ENCODE measurements at places on chromosomes 4 and X.
A peak's percentile ranks its signal among the peaks of the same experiment; 100 is the strongest.

DNA sequence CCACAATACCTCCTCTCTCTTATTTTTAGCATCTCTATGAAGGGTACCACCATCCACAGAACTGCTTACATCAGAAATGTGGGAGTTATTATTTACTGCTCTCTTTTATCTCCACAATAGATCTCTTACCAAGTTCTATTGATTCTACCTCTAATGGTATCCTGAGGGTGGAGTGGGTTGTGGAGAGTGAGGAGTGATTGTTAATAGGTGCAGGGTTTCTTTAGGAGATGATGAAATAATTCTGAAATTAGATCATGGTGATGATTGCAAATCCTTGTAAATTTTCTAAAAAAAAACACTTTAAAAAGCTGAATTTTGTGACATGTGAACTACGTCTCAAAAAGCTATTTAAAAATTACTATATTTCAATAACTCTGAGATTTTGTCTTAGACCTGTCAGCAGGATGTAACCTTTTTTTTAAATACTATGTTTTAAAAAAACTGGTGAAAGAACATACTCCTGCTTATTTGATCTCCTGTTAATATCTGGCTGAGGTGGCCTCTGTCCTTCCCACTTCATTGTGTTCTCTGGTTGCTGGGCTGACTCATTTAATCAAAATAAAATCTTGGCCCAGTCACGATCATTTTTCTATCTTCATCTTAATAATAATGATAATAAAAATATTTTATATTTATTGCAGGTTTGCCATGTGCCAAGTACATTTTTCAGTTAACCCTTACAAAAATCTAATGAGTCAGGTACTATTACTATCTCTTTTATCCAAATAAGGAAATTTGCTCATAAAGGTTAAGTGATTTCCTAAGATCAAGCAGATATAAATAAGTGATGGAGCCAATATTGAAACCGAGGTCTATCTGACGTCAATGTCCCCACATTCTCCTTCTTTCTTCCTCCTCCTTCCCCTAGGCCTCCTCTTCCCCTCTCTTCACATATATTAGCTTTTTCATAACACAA lies 73.5 kb downstream of the GLUD2 start:
- DNase-seq, result no peak

- no peak for DNase-seq
Observed at GRCh38 chr4:53463340-53463739, 85.9 kb downstream of the FIP1L1 start.

GRCh38 chr4:23999714-24000469 lies 110.0 kb upstream of the PPARGC1A start:
- DNase-seq, result no peak

GRCh38 chr4:18630218-18631110 lies 608.9 kb upstream of the LCORL start:
- DNase-seq, result no peak

- DNase-seq, result no peak
Observed at GRCh38 chrX:33053001-33053400, 158.3 kb downstream of the DMD start.

DNA sequence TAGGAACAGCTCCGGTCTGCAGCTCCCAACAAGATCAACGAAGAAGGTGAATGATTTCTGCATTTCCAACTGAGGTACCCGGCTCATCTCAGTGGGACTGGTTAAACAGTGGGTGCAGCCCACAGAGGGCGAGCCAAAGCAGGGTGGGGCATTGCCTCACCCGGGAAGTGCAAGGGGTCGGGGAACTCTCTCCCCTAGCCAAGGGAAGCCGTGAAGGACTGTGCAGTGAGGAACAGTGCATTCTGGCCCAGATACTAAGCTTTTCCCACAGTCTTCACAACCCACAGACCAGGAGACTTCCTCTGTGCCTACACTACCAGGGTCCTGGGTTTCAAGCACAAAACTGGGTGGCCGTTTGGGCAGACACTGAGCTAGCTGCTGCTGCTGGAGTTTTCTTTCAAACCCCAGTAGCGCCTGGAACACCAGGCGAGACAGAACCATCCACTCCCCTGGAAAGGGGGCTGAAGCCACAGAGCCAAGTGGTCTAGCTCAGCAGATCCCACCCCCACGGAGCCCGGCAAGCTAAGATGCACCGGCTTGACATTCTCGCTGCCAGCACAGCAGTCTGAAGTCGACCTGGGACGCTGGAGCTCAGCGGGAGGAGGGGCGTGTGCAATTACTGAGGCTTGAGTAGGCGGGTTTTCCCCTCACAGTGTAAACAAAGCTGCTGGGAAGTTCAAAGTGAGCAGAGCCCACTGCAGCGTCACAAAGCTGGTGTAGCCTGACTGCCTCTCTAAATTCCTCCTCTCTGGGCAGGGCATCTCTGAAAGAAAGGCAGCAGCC lies 84.6 kb downstream of the THOC2 start:
- peak; percentile 4 for DNase-seq

DNA sequence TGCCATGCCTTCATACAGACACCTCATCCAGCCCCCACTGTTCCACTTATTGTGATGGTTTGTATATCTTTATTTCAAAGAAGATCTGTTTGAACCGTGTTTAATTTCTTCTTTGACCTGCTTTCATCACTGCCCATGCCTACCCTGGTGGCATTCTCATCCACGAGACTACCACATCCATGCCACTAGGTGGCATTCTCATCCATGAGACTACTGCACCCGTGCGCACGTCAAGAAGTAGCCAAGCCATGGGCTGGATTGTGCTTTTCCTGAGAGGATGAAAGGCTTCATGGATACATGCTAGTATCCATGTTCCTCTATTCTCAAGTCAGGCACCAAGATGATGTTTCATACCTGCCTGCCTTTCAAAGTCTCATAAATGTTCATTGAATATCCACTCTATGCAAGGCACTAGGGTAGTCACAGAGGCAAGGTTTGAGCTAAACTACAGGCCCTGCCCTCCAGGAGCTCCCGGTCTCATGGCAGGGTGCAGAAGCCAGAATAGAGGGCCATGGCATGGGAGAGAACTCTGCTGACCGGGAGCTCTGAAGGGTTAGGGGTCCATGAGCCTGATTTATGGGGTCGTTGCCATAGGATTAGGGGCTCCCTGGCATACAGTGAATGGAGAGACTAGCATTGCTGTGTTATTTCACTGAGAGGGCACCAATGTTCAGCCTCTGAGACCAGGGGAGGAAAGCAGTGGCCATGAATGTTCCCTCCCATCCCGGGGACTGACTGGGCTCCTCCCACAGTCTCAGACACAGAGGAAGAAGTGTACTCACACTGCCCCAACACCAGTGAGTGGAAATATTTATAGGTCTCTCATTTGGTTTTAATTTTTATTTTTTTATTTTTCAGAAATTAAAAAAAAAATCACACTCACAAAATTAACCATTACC lies 24.8 kb upstream of the EOLA2 start:
- DNase-seq, result peak; percentile 56

DNA sequence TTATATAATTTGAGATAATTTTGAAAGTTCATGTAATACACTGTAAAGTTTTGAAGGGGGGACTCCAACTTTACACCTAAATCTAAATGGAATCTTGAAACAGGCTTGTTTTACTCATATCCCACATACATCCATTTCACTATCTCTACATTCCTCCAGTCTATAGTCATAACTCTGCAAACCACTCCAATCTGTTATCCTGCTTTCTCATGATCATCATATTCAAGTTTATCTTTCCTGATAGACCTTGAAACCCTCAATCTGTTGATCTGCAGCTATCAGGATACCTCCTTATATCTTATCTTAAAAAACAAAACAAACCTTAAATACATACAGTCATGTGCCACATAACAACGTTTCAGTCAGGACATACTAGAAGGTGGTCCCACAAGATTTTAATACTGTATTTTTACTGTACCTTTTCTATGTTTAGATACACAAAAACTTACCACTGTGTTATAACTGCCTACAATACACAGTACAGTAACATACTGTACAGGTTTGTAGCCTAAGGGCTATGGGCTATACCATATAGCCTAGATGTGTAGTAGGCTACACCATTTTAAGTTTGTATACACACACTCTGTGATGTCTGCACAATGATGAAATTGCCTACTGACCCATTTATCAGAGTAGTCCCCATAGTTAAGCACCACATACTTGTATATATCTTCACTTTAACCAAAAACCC lies 14.0 kb downstream of the CHIC2 start:
- DNase-seq, result no peak

DNA sequence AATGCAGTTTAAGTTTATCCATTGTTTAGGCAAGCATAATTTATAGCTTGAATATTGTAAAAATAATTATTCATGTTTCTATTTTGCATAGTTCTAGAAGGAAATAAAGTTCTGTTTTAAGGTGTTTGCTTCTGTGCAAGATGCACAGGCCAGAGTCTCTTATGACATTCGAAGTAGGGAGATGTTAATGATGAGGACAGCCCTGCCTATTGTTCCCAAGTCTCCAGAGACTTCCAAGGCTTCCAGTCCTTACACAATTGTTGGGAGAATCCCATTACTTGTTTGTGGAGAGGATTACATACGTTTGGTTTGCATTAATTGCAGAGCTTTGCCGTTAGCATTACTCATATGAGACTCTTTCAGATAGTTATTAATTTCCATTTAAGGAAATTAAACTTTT lies 96.2 kb upstream of the ANK2 start:
- DNase-seq, result no peak

DNA sequence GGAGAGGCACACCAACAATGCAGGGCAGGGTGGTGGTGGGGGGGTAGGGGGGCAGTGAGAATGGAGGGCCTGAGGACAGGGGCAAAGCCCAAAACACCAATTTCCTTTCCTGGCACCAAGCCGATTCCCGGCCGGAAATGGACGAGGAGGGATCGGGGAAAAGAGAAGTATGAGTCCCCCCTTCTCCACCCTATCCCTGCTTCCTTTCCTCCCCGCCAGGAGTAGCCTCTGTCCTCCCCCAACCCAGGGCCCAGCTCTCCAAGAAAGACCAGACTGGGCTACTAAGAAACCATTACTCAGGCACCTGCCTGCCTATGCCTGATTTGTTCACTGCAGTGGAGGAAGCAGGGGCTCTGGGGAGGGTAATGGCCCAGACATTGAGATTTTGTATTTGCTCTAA lies 402 bp downstream of the CCDC120 start:
- no peak for DNase-seq

DNA sequence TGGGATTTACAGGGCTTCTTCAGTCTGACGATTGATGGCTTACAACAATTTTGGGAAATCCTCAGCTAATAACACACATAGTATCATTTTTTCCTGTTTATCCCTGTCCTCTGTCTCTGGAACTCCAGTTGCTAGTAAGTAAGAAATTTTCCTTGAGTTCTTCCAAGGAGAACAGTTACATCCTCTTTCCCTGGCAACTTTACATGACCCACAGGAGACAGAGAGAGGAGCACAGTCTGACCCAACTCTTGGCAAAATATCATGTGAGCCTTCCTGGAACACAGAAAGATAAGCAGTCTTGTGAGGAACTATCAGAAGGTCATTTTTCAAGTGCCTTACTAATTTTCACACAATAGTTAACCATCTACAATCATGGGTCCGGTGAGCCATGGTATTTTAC lies 578.7 kb upstream of the PABPC4L start:
- DNase-seq, result no peak

DNA sequence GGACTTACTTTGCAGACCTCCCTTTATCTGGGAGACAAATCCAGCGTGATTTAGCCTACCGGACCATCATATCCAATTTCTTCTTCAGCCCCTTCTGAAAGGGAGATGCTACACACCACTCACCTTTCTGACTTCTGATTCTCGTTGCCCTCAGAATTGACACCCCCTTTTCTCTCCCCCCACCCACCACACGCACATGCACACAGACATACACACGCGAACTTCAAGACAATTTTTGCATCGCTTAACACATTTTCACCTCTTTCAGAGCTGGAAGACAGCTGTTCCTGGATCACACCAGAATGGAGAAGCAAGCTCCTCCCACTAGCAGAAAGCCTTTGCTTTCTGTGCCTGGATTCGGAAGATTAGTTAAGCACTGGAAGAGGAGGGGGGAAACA lies 1.0 kb upstream of the SNCA start:
- DNase-seq, result no peak

DNA sequence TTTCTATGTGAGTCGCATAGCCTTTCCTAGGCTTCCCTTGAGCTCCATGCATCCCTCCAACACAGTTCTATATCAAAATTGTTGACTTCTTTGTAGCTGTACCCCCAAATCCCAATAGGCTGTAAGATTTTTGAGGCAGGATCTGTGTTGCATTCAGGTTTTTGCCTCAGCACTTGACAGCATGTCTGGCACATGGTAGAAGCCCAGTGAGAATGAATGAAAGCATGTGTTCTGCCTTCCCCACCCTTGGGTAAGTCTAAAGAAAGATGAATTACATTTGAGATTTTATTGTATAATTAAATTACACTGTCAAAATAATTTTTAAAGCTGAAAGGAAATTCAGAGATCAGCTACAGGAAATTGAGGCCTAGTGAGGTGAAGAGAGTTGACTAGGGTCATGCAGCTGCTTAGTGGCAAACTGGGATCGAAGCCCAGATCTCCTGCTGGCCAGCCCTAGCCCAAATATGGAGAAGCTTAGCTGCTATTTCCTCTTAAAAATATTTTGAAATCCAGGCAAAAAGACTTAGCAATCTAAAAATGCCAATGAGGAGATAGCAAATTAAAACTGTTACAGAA lies 122.5 kb downstream of the SPATA18 start:
- DNase-seq, result peak; percentile 55

DNA sequence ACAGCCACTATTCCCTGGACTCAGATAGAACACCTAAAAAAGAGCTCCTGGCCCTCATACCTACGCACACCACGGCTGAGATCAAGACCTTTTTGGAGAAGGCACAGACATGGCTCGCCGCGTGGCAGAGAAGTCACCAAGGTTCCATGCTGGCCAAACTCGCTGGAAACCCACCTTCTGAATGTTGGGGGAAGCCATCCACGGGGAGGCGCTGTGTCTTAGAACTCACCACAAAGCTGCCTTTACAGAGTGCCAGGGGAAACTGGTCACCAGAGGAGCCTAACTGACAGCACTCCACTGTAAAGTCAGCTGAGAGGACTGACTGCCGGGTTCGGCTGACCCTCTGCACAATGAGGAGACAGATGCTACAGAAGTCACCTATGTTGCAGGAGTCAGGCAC lies 97.9 kb downstream of the NEUROG2 start:
- DNase-seq, result no peak

DNA sequence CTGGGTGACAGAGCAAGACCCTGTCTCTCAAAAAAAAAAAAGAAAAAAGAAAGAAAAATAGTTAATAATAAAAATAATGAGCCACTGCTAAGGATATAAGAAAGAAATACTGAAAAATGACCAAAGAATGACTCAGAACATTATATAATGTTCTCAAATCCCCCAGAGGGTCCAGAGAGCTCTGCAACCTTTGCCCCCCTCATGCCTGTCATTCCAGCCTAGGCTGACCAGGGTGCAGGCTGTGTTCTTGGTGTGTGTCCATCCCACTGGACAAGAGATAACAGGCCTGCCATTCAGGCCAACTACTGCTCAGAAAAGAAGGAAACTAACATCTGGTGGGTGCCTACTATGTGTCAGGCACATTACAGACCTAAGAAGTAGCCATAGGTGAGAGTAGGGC lies 72.7 kb upstream of the EDNRA start:
- no peak for DNase-seq

Data from GM03348 (cell line).